ENCODE measurements at places on chromosomes 6 and 20.

DNA sequence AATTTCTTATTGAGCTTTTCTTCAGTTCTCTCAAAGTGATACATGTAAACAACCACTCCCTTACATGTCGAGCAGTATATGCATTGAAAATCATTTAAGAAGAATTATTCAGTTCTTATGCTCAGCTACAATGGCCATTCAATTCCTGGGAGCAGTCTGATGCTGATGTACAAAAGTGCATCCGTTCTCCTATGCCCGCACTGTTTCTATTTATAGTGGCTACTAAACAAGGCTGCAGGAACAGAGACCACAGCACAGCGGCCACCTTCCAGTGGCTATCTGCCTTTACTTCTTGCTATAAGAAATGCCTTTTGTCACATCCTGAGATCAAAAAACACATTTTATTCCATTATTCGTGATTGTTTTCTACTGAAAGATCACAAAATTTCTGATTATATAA, 82.2 kb downstream of the FHL5 start:
- no peak for DNase-seq

DNA sequence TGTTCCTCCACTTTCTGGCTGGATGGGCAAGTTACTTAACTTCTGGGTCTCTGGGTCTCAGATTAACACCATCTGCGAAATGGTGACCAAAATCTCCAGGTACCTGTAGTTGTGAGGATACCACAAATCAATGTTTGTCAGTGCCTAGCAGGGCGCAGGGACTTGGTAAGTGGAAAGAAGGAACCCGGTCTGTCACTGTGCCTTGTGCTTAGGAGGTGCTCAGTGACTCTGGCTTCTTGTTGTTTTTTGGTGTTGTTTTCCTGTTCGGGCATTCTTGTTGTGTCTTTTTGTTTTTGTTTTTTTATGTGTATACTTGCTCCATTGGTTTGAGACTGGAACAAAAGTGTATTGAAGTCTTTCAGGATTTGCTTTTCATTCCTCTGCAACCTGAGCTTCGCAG, 17.8 kb downstream of the TM9SF4 start:
- no peak for DNase-seq

- peak; percentile 83 for DNase-seq
These were observed 95.7 kb downstream of the SHLD1 start for GRCh38 chr20:5845681-5846615.

DNA sequence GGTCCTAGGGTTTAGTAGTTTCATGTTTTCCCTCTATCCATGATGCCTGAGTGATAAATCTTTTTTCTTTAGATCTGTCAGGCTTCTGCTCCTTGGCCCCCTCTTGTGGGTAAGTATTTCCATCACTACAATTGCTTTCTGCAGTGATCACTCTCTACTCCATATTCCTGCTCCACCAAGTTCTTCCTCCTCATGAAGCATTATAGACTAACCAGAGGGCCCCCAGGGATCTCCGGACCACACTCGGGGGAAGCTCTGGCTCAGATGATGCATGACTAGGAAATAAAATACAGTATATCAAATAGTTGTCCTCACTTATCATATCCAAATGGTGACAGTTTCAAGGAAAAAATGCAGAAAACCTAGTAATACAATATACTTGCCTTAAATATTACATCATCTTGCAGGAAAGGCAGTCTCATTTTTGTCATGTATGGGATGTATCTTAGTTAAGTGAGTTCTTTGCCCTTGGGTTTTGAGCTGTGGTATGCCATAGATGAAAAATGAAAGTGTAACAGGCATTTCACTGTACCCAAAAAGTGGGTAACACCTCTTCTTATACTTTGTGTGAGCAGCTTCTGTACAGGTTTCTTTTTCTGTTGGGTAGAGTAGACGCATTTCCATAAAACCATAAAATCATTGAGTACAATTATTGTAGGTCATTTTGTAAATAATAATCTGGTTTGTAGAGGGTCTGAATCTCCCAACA, 200.9 kb upstream of the EYA4 start:
- no peak for DNase-seq

GRCh38 chr6:85112540-85112939, 337.3 kb upstream of the NT5E start:
- DNase-seq: no peak

DNA sequence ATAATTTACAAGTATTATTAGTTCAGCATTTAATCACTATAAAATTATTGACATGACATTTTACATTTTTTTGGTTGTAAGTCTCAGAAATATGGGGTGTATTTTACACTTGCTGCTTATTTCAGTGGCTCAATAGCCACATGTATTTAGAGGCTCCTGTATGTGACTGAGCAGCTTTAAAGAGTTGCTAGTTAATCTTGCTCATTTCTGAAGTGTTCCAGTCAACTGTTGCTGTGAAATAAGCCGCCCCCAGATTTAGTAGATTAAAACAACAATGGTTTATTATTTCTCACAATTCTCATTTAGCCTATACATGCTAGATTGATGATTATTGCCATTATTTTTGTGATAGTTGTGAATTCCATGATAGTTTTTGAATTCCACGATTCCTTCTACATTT, 23.0 kb downstream of the CD109 start:
- DNase-seq: no peak

- DNase-seq: no peak
These were observed 44.4 kb downstream of the MRPL14 start for GRCh38 chr6:44082872-44083321.

DNA sequence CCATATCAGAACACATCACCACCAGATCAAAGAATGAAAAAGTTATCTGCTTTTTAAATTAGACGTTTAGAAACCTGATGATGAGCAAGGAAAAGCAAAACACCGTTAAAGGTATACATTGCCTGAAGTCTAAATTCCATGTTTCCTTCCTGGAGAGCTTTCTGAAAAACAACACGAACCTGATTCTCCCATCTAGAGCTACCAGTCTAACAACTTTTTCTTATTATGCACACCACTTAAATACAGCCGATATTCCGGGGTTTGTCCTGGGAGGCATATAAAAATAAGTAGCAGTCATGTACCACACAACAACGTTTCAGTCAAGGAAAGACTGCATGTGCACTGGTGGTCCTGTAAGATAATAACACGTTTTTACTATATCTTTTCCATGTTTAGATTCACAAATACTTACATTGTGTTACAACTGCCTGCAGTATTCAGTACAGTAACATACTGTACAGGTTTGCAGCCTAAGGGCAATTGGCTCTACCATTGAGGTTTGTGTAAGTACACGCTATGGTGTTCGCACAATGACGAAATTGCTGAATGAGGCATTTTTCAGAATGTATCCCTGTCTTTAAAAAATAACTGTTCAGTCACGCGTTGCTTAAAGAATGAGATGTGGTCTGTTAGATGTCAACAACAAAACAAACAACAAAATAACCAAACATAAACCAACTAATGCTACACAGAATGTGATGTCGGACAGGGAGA, 19.1 kb upstream of the LYRM2 start:
- DNase-seq: no peak
